Mucosa of descending colon (tissue), 3 donors: ENCODE measurements at places on chromosomes 11 and 22.
A peak's percentile ranks its signal among the peaks of the same experiment; 100 is the strongest.

- DNase-seq = peak; percentile 7
Observed at GRCh38 chr22:31695423-31695822, 33.4 kb upstream of the PISD start.

- no peak for DNase-seq
Observed at GRCh38 chr11:134079317-134079716, 10.4 kb downstream of the JAM3 start.

GRCh38 chr22:39389420-39389819 lies 10.2 kb upstream of the TAB1 start:
- no peak for DNase-seq

GRCh38 chr11:128201801-128202200 lies 385.6 kb downstream of the ETS1 start:
- no peak for DNase-seq

DNA sequence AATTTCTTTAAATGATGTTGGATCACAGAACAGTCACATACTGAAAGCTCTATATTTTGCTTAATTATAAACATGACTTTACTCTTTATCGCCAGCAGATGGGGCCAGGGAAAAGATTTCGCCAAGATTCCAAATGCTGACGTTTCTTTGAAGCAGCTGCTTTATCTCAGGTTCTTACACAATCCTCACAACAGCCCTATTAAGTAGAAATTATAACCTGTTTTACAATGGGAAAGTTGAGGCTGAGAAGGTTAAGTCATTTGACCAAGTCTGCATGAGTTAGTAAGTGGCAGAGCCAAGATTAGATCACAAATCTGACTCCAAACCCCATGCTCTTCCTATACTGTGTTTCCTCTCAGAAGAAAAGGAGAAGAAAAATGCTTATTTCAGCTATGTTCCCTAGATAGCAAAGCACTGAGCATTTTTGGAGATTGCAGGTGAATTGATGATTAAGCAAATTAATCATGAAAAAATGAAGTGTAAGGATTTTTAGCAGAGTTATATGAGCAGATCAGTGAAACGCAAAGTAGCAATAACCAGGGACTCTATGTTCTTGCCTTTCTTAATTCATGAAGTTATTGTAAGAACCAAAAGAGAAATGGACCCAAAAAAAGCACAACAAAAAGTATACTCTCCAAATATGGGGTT lies 79.0 kb downstream of the AASDHPPT start:
- DNase-seq = no peak

DNA sequence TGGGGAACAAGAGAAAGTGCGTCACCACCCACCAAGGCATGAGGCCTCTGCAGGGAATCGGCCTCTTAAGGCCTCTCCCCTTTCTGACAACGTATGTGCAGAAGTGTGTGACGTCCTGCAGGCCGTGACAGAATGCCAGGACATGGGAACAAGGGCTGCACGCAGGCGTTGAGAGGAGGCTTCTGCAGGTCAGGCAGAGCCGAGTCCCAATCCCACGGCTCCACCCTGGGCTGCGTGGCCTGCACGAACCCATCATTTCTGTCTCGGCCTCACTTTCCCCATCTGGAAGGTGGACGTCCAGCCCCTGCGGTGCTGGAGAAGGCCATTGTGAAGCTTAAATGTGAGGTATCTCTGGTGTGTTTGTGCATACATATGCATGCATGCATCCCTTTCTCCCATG lies 61.8 kb downstream of the SHANK2 start:
- DNase-seq = no peak

DNA sequence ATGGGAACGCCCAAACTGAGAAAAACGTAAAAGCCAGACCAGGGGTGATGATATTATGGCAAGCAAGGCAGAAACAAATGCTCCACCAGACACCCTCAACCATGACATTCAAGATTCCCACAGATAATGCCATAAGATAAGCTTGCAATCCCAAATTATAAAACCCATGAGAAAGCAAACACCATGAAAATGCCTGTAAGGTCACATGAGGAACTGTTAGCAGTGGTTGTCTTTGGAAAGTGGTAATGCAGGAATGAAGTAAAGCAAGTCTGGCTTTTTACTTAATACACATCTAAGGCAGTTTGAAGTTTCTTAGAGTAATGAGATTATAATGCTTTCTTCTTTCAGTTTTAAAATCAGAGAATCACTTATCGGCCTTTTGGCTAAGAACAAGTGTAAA lies 111.0 kb downstream of the MN1 start:
- DNase-seq = no peak

GRCh38 chr11:118263695-118264568 lies at the start of gene MPZL2:
TSS of gene MPZL2 (minus strand) at chr11:118264297. CDS start at chr11:118264153, 144 bp downstream.
- DNase-seq = peak; percentile 80

DNA sequence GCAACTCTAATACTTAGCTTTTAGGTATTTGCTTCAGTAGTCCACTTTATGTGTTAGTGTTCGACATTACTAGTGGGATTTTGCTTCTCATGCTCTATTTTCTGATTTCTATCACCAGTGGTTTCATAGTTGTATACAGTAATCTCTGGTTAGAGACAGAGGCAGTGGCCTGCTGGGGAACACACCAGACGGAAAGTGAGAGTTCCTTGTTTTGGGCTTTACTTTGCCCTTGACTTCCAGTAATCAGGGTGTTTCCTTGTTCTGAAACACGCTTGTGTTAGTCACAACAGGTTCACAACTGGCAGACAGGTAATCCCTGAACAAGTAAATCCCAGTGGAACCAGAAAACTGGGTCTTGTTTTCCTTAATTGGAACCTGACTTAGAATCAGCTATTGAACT lies 56.0 kb downstream of the PACS1 start:
- DNase-seq = no peak

DNA sequence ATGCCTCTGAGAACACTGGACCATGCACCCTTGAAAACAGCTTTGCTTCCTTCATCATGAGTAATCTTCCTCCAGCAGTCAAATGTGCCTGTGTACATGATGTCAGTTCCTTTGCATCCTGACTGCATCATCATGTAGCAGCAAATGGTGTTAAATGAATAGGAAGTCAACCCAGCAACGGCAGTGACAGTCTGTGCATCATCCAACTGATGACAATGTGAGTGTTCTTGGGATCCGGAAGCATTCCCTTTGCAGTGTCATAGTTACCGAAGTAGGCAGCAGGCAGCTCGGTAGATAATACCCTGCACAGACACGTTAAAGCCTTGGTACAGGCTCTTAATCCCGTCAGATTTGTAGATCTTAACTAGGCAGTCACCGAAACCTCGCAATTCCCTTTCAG lies 2.5 kb downstream of the WBP2NL start:
- DNase-seq = no peak

DNA sequence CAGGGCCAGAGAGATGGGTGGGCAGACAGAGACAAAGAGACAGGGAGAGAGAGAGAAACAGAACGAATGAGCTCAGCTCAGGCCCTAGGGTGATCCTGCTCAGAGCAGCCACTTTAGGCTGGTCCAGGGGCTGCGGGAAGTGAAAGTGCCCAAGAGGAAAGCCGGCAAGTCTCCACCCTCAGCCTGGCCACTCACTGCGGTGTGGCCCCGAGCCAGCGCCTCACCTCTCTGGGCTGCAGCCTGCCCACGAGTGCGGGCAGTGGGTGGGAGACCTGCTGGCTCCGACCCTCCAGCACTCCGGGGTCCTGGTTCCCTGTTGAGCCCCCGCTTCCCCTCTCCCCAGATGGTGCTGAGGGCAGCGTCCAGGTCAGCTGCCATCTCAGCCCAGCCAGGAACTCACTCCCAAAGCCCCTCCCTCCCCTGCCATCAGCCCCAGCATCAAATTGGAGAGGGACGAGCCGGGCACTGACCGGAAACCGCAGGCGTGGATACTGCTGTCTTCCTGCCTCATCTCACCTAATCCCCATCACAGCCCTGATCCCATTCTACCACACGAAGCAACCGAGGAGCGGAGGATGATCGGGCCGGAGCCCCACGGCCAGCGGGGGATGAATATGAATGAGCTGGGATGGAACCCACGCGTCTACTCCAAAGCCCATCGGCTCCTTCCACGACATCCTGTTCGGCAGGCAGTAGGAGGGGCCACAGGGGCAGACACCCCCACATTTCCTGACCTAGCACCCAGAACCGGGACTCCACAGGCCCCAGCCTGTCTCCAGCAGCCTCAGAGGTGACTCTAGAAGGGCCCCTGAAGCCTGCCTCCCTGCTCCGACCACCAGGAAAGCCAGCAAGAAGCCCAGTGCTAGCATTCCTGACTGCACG lies 16.9 kb downstream of the ELFN2 start:
- DNase-seq = no peak

DNA sequence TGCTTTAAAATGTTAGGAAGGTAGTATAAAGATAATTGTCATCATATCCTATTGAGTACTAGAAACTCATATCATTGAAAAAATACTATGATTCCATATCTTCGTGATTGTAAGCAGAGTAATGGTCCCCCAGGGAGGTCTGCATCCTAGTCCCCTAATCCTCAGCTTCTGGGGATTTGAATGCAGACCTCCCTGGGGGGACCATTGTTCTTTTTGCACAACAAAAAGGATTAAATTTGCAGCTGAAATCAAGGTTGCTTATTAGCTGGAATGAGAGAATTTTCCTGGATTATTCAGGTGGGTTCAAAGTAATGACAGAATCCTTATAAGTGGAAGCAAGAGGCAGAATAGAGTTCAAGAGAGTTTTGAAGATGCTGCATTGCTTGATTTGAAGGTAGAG lies 26.1 kb upstream of the MS4A6A start:
- DNase-seq = no peak

DNA sequence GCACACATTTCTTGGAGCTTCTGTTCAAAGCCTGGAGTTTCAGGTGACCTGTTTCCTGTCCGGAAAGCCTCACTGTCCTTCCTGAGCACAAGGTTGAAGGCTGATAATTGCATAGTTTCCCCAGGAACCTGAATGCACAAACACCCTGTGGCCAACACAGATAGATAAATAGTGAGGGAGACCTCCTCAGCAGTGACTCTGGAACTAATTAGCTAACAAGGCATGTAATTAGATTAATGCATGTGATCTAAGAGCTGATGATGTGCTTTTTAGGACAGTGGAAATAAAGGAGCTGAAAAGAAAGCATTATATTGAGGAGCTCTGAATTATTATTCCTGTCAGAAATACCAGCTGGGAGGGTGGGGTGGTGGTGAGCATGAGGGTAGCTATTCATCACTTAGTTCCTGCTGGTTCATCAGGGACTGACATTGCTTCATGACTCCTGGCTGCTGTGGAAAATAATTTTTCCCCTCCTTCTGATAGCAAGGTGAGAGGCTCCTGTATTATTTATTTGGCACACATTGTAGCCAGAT lies 101.1 kb downstream of the NELL1 start:
- DNase-seq = no peak

DNA sequence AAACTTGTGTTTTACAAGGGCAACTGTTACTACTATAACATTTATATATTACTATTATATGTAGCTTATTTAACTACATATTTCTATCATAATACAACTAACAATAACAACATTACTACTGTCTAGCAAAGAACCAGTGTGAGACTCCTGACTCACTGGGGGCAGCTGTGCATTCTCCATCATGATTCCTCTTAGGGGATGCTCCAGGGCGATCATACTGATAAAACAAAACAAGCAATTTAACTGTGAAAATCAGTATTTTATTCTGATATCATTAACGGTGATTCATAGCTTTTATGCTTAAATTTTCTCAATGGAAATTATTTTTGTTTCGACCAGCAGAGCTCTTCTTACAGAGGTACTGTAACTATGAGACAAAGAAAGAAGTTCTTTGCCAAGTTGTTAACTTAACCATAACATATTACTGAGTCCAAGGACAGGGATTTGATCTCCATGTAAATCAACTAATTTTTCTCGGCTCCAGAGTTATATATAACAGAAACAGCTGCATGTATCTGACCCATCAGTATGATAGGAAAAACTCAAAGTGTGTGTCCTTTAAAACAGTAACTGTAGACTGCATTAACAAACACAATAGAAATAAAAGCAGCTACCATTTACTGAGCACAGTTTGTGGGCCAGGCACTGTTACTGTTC lies 24.8 kb upstream of the FNBP4 start:
- no peak for DNase-seq

GRCh38 chr11:76631566-76632308 lies 38.8 kb downstream of the LRRC32 start:
- no peak for DNase-seq

DNA sequence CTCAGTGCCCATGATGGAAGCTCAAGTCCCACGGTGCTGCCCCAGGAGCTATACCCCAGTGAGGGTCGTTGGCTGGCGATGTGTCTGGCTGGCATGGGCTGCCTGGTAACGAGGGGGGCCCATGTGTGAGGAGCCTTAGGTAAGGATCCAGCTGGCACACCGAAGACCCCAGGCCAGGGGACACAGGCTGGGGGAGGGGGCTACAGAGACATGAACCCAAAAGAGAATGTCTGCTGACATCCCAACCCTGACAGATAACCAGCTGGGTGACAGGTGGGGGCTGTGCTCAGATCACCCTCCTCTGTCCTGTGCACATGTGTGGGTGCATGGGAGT lies 39.2 kb downstream of the RTN4R start:
- DNase-seq = no peak

GRCh38 chr11:66784575-66784974 lies 55.6 kb upstream of the SPTBN2 start:
- DNase-seq = no peak

DNA sequence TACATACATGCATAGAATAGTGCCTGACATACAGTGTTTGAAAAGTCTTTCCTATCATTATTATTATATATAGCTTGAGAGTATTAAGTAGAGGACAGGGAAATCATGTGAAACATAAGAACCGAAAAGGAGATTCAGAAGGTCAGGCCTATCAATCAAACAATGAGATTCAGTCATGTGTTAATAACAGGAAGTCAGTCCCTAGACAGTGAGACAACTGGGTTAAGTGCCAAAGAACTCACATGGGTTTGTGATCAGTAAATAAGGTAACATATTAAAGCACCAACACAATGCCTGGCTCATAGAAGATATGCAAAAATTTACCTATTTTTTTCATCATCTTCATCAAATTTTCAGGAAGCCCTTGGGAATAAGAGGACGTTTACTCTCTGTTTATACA lies 174.3 kb upstream of the FAT3 start:
- DNase-seq = no peak

DNA sequence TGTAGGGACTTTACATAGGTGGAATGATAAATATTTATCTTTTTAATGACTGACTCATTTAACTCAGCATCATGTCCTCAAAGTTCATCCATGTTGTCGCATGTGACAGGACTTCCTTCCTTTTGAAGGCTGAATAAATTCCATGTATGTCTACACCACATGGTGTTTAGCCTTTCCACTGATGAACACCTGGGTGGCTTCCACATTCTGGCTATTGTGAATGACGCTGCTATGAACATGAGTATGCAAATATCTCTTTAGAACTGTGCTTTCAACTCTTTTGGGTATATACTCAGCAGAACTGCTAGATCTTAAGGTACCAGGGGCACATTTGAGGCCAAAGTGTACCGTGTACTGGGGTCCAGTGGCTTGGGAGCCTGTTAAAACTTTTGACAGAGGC lies 24.1 kb downstream of the LARGE1 start:
- no peak for DNase-seq

- DNase-seq = peak; percentile 63
Observed at GRCh38 chr11:8699903-8700302, 17.3 kb downstream of the RPL27A start.

GRCh38 chr11:16992846-16993245 lies 21.4 kb downstream of the PLEKHA7 start:
- no peak for DNase-seq
